H1 (cell line): ENCODE measurements at places on chromosomes 16 and 17. TPM values are rescaled to one million over a fixed set of nuclear protein-coding genes. Genes with fewer than 3 reads are reported as not detected.

Gene SYT17
- 5.6 and 5.8 TPM in 2 replicates for total RNA-seq

Gene GINS2
- 51.4 and 59.1 TPM in 2 replicates for total RNA-seq

Gene ADAP2
- 0.76 and 1.1 TPM in 2 replicates for total RNA-seq

Gene HYDIN
- 1.8 and 2.1 TPM in 2 replicates for total RNA-seq

Gene PRSS33
- total RNA-seq, result not detected in 2 replicates

Gene PYDC1
- total RNA-seq, result 3.0 and 3.5 TPM in 2 replicates

Gene XYLT1
- total RNA-seq, result 22.1 and 25.4 TPM in 2 replicates

Gene SNAI3
- total RNA-seq, result 8.5 and 8.7 TPM in 2 replicates

Gene MILR1
- not detected in 2 replicates for total RNA-seq

- peak; percentile 66 for DNase-seq
Measured at GRCh38 chr17:9291912-9292560, 270.7 kb downstream of the NTN1 start.

DNA sequence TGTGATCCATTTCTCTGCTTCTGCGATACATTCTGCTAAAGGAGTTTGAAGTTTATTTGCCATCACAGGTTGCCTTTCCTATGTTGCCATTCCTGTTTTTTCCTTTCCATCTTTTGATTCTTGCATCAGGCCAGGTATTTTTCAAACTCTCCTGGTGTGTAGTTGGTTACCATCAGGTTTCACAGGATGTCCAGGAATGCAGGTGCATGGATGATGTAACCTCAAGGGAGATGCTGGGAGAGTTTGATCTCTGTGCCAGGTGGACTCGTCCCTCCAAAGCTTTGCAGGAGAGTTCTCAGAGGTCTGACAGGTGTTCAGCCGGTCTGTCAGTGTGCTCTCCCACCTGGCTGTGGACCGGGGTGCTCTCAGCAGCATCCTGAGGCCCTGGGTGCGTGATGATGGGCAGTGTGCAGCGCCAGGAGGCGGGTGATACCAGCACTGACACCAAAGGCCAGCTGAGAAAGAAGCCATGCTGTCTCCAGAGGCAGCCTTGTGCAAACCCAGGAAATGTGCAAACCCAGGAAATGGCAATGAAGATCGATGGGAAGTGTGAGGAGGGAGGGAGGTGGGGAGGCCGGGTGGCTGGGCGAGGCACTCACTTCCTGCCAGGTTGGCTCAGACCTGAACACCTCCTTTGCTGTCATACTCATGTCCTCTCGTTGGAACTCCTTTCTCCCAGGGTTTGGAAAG, 1.7 kb downstream of the ATP2C2 start:
- DNase-seq, result no peak

- DNase-seq, result no peak
Measured at GRCh38 chr16:1870365-1871082, 1.4 kb downstream of the MEIOB start.

GRCh38 chr16:66228792-66229191, 137.7 kb upstream of the CDH5 start:
- DNase-seq, result no peak

GRCh38 chr17:62611292-62611691, 16.2 kb upstream of the MRC2 start:
- no peak for DNase-seq

DNA sequence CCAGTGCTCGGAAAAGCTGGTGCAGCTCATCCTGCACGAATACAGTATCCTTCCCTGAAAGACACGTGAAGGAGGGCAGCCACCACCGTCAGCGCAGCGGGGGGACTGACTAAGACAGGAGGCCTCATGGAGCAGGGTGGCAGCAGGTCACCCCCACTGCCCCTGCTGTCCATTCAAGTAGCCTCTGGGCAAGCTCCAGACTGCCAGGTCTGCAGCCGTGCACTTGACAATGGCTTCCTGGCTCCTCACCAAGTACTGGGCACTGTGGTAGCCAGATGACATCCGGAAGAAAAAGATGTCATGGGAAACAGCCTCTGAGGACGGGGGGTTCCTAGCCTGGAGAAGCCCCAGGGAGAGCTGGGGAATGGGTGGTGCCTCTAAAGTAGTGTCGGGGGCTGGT, 7.9 kb upstream of the MYO15A start:
- DNase-seq, result no peak

DNA sequence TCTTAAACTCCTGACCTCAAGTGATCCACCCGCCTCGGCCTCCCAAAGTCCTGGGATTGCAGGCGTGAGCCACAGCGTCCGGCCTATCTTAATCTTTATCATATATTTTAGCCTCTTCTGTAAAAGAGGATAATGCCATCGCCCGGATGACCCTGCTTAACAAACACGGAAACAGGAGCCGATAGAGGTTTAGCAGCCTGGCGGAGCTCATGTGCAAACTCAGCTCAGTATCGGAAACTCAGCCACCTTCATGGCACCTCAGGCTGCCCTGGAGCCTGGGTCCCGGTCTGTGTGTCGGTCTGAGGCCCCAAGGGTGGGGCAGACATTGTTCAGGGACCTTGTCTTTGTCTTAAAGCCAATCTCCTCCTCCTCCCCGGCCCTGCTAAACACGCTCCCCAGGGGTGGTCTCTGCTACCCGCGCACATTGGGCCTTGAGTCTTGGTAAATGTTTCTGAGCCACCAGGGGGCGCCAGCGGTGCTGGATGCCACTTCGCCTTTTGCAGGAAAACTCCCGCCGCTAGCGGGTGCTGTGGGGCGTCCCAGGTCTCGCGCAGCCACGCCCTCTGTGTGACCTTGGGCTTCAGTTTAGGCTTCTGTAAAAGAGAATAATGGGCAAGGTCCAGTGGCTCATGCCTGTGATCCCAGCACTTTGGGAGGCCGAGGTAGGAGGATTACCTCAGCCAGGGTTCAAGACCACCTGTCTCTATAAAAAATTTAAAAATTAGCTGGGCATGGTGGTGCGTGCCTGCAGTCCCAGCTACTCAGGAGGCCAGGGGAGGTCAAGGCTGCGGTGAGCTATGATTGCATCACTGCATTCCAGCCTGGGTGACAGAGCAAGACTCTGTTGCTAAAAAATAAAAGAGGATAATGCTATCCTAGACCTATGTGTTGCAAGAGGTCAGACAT, 2.7 kb downstream of the CETP start:
- DNase-seq, result peak; percentile 100

- DNase-seq, result no peak
Measured at GRCh38 chr16:81639348-81639747, 139.7 kb upstream of the PLCG2 start.

DNA sequence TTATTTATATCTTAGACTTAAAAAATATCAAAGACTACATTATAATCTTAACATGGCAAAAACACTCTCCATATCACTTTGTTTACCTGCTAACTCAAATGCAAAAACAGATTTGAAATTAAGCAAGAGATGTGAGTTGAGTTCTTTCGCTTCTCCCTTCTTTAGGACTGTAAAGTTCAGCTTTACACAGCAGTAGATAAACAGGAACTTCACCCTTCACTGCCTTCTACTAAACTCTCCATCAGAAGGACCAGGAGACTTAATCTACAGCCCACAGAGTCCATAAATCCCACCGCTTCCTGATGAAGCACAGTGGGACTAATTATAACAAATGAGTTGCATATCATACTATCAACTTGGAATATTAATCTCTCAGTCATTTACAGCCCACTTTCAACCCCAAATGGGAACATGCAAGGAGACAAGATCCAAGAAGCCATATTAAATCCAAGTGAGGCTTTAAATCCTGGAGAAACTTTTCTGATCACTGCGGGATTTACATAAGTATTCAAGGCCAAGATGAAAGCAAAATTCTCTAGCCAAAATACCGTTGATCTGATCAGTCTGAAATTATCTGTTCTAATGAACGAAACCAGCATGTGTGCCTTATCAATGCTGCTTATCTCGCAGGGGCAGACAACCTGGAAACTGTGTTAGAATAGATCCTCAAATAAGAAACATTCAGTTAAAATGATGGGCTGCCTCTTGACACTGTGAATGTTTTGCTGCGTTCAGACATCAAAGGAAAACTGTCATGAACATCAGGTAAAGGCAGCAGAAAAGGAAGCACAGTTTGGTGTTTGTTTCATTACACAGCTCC, 1.6 kb downstream of the AMFR start:
- no peak for DNase-seq

DNA sequence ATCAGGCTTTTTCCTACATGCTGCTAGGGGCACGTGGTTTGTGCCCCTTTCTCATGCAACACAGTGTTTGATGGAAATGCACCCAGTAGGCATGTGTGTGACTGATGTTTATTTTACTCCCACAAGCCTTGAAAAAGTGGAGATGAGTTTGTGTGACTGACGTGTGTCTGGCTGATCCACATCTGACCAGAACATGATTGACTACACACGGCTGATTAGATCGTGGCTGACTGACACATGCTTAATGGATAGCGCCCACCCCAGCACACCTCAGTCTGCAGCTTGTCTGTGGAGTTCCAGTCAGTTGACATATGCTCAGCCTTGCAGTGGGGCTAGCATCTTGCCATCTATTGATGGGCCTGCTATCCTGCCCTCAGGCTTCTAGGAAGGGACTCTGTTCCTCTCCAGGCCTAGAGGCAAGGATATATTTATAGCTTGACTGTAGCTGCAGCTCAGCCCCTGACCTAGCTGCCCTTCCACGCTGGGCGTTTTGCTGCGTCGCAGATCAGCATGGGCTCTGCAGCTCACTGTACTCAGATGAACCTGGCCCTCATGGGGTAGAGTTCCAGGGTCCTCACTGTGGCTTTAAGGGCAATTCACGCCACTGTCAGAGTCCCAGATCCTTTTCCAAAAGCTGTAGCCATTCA, 112.3 kb downstream of the HS3ST2 start:
- no peak for DNase-seq

- DNase-seq, result peak; percentile 82
Measured at GRCh38 chr17:39261286-39261685, 35.5 kb upstream of the STAC2 start.

DNA sequence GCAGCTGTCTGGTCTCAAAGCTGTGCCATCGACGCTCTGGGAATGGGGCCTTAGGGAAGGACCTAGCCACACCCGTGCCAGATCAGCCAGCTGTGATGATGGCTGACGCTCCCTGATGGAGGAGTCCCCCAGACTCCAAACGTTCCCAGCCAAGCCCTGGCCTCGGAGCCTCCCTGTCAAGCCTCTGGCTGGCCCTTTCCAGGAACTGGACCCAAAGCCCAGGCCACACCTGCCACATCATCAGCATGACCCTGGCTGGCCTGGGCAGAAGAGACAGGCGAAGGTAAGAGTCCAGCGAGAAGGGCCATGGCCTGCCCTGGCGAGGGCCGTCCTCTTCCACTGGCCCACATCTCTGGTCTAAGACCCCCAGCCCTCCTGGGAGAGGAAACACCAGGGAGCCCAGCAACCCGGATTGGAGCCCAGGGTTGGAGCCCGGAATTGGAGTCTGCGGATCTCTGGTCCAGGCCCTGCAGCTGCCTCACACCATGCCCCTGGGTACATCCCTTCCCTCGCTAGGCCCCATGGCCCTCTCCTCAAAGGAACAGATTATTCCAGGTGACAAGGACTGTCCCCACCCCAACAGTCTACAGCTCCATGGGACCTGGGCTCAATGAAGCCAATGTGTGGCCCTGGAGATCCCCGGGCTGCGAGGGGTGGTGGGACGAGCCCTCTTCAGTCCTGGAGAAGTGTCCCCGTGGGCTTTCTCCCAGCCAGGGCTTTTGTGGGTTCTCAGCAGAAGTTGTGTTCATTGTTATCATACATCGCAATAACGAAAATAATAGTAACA, 105.1 kb upstream of the TNRC6C start:
- DNase-seq, result no peak

GRCh38 chr16:81500833-81501521, 56.4 kb downstream of the CMIP start:
- DNase-seq, result no peak

DNA sequence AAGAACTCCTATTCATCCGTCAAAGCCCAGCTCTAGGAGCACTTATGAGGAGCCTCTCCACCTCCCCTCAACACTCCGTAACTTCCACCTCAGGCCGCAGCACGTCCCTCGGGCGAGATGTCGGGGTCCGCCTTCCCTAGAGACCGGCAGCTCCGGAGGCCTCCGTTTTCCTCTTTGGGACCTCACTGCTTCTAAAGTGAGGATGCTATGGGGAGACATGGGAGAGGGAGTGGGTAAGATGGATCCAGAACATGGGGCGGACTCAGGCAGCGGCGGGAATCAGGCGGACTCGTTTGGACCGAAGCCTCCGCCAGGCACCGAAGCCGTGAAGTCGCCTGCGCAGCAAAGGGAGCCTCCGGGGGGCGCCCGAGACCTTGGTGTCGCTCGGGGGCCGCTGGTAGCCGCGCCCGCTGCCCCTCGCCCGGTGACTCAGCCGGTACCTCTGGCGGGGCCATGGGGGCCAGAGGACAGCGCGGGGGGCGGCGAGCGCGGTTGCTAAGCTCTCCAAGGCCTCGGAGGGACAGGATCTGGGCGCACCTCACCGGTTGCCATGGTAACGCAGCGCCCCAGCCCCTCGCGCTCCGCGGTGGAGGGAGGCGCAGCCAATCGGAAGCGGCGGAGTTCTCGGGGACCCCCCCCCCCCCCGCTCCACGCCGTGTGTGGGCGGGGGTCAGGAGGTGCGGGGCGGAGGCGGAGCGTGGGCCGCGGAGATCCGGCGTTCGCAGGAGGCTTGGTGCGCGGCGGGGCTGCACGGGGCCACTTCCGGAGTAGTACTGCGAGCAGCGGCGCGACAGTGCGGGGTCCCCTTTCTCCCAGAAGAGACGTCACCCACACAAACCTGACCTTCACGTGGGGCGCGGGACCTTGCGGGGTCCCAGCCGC, 1.3 kb upstream of the HIC1 start:
- DNase-seq, result no peak

DNA sequence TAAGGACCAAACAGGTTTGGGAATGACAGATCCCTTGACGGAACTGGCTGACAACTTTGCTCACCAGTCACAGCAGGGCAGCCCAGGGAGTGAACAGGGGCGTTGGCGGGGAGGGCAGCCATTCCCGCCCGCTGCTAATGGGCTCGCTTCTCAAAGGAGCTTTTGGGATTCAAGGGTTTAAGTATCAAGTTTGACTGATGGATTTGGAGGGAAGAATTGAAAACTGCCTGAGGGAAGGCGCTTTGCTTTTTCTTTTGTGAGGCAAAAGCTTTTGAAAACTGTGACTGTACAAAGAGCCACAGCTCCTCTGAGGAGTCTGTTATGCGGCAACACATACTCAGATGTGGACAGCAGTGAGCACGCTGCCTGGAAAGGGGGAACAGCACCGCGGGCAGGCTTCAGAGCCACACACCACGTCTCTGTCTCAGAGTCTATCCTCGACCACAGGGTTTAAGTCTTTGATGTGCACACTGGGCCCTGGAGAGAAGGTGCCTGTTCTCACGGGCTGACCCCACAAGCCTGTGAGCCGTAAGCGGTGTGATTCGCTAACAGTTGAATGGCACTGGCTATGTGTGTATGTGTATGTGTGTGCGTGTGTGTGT, 79.9 kb upstream of the HSBP1 start:
- no peak for DNase-seq

GRCh38 chr17:2266865-2267228, 36.7 kb downstream of the SMG6 start:
- DNase-seq, result no peak

DNA sequence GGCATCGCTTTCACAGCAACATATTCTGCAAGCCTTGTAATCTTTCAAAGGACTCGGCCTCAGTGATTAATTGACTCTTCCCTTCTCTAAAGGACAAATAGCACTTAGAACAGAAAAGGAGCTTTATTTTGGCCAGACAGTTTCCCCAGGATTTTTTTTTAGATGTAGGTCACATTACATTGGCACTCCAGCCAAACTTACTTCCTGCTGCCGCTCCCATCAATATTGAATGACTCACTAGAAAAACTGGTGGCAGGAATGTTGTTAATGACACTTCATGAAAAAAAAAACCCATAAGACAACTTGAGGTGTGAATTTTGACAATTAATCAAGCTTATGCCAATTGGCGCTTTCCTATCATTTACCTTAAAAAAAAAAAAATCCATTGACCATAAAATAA, 432.6 kb downstream of the TOX3 start:
- no peak for DNase-seq

- no peak for DNase-seq
Measured at GRCh38 chr16:2710711-2711231, 9.3 kb downstream of the PRSS27 start.

GRCh38 chr17:35936063-35936462, 5.5 kb upstream of the RDM1 start:
- no peak for DNase-seq
